ENCODE measurements at places on chromosomes 3 and 15.

GRCh38 chr3:44929782-44930181 is 46.2 kb downstream of the ZDHHC3 start:
- no peak for DNase-seq

- no peak for DNase-seq
Measured at GRCh38 chr3:50212502-50212901, 7.4 kb downstream of the SLC38A3 start.

- no peak for DNase-seq
Measured at GRCh38 chr3:188706599-188706998, 465.2 kb upstream of the TPRG1 start.

DNA sequence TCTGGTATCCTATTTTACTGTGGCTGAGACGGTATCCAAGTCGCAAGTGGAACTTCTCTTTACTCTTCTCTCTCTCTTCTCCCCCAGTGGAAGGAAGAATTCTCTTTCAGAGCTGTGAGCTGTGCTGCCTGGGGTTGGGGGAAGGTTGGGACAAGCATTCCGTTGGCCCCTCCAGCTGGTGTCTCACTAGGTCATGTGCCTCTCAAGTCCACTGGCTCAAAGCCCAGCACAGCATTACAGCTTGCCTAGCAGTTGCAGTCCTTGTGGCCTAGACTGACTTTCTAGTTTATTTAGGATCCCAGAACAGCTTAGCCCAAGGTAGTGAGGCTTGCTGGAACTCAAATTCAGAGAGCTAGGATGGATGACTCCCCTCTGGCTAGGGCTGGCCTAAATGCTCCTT is 76.1 kb upstream of the SPATA16 start:
- DNase-seq: no peak

DNA sequence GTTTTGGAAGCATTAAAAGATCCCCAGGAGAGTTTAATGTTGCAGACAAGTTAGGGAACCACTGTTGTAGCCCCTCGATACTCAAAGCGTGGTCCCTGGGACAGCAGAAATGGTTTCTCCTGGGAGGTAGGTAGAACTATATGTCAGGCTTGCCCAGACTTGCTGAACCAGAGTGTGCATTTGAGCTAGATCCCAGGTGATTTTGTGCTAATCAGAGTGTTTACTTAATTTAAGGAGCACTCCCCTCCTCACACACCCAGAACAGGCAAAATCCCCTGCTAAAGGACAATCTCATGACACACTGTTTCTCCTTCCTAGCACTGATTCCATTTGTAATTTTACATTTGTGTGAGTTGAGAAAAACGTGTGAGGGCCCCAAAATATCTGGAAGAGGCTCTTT is 24.3 kb downstream of the LMCD1 start:
- no peak for DNase-seq

DNA sequence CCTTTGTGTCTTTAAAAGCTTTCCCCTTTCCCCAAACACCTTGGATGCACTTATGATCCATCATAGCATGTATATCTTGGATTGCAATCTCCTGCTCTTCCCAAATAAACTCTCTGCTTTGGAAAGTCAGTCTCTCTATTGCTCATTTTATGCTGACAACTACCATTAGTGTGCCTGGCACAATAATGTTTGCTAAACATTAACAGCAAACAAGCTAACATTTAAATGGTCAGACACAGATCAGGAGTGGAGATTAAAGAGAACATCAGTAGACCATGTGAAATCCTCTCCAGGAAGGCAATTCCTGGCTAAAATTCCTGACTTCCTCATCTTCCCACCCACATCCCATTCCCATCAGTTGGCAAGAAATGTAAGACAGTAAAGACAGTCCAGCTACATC is 44.3 kb upstream of the EIF1B start:
- no peak for DNase-seq

GRCh38 chr3:111326144-111326995 is 215.6 kb upstream of the CD96 start:
- no peak for DNase-seq

DNA sequence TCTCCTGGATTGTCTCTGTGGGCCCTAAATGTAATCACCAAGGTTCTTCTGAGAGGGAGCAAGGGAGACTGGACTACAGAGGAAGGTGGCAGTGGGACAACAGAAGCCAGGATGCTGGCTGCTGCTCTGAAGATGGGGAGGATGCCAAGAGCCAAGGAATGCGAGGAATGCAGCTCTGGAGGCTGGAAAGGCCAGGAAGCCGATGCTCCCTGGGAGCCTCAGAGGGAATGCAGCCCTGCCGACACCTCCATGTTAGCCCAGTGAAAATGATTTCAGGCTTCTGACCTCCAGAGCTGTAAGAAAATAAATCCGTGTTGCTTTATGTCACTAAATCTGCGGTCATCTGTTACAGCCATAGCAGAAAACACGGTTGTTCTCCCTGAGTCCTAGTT is 44.1 kb downstream of the UMPS start:
- DNase-seq: no peak

DNA sequence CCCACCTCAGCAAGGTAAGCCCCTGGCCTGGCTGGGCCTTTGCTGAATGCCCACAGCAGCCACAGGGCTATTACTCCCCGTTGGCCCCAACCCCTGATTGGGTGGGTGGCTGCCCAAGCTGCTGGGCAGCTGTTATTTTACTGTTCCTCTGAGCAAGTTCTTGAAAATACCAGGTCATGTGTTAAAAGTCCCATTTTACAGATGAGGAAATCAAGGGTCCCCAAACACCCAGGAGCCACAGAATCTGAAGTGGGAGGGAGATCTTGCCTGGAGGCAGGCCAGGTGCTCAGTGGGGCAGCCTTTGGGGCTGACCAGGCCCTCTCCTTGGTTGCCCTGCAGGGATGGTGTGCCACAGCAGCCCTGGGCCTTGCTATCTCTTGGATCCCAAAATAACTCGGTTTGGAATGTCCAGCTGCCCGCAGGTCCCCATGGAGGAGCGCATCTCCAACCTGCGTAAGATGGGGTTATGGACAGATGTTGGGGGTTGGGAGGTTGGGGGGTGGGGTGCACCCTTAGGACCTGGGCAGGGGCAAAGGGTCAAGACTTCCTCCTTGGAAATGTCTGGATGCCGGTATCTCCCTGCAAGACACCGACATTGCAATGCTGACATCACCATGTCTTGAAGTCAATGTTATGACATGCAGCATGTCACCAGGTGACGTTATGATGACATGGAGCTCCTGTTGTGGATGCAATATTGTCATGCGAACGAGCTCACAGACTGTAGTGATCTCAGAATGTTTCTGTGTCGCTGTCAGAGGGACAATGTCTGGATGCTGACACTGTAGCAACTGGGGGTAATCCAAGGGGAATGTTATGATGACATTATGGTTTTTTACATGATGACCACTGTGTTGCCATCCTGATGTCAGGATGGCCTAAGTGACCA is 13.3 kb upstream of the CSPG4 start:
- DNase-seq: no peak

All from GM10248 (cell line).